ENCODE measurements at places on chromosomes 4 and X.
A peak's percentile ranks its signal among the peaks of the same experiment; 100 is the strongest.

DNA sequence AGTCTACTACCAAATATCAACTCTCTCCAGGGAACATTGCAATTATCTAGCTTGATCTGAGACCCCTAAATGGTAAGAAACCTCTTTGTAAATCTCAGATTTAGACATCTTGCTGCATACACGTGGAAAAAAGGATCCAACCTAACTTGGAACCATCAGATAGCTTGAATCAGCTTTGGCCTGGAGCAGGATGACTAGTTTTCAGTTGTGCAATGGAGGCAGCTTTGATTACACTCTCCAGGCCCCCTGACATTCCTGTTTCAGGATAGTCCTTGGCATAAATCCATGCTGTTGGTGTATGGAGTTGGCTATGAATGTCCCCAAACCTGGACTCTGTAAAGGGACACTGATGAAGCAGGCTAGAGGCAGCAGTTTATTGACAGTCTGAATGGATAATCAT lies 1061.9 kb upstream of the TENM3 start:
- DNase-seq = no peak

DNA sequence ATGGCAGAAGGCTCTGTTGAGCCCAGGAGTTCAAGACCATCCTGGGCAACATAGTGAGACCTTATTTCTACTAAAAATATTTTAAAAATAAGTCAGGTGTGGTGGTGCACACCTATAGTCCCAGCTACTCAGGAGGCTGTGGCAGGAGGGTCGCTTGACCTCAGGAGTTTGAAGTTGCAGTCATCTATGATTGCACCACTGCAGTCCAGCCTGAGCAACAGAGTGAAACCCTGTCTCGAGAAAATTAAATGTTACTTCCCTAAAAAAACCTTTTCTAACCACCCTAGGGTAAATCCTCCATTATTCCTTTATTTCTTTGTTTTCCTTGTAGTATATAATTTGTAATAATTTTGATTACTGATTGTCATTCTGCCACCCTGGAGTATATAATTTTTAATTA lies 7.9 kb downstream of the FAM200B start:
- no peak for DNase-seq

DNA sequence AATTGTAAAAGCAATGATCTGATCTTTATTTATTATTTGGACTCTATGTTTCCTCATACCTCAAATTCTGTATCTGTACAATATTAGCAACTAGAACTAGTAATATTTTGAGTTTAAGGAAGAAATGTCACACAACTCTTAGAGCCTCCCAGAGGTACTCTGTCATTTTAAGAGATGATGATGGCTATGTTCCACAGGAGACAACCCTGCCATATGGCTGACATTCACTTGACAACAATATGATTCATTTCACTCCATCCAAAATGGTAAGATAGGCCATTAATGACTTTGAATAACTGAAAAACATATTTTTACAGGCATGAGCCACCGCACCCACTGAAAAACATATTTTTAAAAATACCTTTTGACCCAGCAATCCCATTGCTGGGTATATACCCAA lies 190.3 kb downstream of the MAML3 start:
- DNase-seq = no peak

- DNase-seq = no peak
Measured at GRCh38 chrX:101171883-101172400, 47.6 kb upstream of the DRP2 start.

DNA sequence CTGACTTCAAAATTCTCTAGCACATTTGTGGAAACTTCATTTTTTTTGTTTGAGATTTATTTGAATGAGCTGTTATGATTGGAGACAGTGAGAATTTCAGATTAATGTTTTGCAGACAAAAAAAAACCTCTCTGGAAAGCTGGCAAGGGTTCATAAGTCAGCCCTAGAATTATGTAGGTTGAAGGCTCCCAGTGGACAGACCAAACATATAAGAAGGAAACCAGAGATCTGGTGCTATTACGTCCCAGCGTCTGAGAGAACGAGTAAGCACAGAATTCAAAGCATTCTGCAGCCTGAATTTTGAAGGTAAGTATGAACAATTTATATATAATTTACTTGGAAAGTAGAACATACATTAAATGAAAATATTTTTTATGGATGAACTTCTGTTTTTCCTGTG lies at the start of gene AGTR2:
Gene AGTR2 (plus strand): TSS at position 234 of the 400 bp plus-strand sequence. CDS start 1,537 bp downstream, outside the sequence.
- no peak for DNase-seq

- DNase-seq = peak; percentile 83
Measured at GRCh38 chr4:139099366-139099982, 77.5 kb downstream of the ELF2 start.

DNA sequence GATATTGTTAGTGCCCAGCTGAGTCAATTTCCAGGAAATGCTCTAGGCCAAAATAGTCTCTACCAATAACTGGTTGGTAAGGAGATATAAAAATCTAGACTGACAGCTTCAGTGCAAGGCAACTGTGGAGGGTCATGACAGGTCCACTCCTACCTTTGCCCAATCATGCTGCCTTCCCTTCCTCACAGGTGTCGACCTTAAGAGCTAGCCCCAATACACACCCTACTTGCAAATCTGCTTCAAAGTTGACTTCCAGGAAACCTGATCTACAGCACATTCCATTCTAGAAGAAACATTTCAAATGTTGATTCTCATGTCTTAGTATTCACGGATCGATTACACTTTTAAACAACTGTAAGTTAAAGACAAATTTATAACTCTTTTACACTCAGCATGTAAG lies 1455.5 kb downstream of the TECRL start:
- no peak for DNase-seq

DNA sequence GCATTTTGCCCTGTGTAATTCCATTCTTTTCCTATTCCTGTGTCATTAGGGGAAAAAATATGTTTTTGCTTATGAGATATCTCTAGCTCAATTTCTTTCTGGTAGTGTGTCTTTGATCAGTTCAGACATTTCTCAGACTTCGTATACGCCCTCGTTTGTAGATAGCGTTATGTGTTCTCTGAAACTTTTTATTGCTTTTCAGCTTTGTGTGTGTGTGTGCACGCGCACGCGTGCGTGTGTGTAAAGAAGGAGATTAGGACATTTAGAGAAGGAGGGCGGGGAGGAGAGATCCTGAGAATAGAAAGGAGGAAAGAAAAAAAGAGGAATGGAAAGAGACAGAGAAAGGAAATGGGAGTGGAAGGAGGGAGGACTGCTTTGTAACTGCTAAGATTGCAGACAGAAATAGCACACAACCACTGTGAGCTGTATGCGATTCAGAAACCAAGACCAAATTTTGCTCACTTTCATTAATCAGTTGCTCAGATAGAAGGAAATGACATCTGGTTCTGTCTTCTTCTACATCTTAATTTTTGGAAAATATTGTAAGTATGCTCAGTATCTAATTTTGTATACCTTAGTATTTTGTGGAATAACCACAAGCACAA lies at the start of gene RXFP1:
Gene RXFP1 (plus strand): TSS at position 399 of the 605 bp plus-strand sequence. CDS start 95 bp downstream, at position 494.
- DNase-seq = no peak

DNA sequence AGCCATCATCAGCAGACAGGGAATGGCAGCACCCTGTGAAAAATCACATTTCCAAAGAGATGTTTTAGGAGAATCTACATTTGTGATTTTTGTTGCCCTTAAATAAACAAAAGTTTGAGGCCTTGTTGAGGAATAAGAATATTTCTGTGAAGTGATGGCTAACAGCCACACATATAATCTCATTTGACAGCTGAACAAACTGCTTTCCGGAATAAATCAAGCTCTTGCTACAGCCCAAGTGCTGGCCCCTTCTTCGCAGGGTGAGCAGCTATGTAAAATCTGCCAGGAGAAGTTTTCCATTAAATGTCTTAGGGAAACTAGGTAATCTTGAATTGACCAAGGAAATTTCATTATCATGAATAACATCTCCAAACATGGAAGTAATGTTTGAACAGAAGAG lies 106.4 kb upstream of the GPM6B start:
- no peak for DNase-seq

GRCh38 chr4:183658362-183659028 lies 490 bp downstream of the RWDD4 start:
- DNase-seq = peak; percentile 22

GRCh38 chrX:69493766-69494165 lies 10.4 kb upstream of the NALF2 start:
- DNase-seq = no peak

DNA sequence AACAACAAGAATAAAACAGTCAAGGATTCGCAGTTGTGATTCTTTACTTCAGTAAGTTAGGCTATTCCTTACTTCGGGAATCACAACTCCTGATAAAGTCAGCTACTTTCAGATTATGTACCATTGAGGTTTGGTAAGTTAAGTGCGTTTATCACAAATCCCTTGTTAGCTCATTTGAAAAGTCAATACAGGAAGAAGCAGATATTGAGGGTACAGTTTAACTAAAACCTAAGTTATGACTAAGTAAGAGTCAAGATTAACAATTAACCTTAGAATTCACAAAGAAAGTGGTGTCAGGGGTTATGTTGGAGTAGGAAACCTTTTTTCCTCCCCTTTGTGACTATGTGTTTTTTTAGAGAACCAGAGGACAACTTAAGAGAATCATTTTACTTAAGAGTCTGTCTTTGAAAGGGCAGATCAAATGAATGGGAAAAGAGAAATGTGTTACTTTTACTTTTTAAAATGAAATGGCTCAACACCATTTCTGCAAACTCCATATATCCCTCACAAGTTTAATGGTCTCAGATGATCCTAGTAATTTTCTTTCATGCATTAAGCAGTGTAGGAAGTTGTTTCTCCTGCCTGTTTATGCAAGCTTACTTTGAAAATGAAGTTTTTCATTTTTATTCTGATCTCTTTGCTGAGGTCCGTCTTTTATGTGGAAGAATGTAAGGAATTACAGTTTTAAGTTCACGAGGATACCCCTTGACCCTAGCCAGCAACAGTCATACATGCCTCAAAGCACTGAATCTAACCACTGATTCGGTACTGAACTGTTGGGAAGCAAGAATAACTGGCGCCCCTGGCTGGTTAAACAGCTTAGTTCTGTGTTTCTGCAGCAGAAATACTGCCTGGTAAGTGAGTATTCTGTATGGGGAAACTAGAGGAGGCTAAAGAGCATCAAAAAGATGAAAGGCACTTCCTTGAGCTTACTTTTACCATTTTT lies 211.7 kb downstream of the SLC4A4 start:
- DNase-seq = no peak

GRCh38 chr4:32574803-32575202 lies 1854.6 kb downstream of the PCDH7 start:
- DNase-seq = no peak

DNA sequence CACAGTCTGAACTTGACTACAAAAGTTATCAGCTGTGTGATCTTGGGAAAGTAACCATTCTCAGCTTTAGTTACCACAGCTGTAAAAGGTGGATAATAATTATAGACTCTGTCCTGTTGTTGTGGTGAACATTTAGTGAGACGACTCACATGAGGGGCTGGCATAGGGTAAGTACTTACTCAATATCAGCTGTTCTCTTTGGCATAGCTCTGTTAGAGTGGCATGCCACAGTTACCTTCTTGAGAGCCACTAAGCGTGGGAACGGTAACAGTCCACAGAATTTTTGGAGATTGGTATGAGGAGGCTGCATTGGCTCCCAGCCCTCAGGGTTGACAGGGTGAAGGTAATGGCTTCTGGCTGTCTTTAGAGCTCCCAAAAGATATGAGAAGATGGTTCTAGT lies 13.2 kb upstream of the HAND2 start:
- DNase-seq = no peak

GRCh38 chrX:7706032-7706431 lies 136.9 kb upstream of the VCX start:
- peak; percentile 68 for DNase-seq

GRCh38 chr4:40515398-40516293 lies 114.0 kb downstream of the RBM47 start:
- no peak for DNase-seq

GRCh38 chr4:86431543-86432116 lies 71.8 kb upstream of the MAPK10 start:
- no peak for DNase-seq

GRCh38 chr4:69642961-69643360 lies 3.5 kb upstream of the UGT2A2 start:
- DNase-seq = no peak

Data from NCI-H1092 treated with DMSO at 0.1 percent for 48 hours (cell line).